Activated CD8-positive, alpha-beta memory T cell treated with anti-CD3 and anti-CD28 coated beads, Interleukin-2, amount 50 U/mL, for 48 hours (primary cell): ENCODE measurements at places on chromosomes 12 and 14.

DNA sequence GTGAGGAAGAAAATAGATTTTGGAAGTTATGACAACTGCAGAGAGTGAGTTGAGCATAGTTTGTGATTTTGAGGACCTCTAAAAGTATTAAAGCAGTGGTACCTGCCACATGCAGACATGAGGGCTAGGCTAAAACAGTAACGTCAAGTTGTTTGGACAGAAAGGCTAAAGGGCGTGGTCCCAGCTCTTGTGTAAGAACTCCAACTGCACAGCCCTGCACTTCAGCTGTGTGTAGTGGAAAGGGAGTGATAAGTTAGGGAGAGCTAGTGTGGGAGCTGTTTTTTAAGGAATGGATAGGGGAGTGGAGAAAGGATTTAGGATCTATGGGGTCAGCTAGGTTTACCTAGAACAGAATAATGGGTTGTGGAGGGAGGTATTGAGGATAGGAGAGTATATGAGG is 39.5 kb downstream of the TESPA1 start:
- DNase-seq = no peak

GRCh38 chr14:51663783-51664326 is 12.1 kb downstream of the FRMD6 start:
- no peak for DNase-seq

- DNase-seq = no peak
These were observed 3.8 kb downstream of the DHRS2 start for GRCh38 chr14:23639891-23640523.

DNA sequence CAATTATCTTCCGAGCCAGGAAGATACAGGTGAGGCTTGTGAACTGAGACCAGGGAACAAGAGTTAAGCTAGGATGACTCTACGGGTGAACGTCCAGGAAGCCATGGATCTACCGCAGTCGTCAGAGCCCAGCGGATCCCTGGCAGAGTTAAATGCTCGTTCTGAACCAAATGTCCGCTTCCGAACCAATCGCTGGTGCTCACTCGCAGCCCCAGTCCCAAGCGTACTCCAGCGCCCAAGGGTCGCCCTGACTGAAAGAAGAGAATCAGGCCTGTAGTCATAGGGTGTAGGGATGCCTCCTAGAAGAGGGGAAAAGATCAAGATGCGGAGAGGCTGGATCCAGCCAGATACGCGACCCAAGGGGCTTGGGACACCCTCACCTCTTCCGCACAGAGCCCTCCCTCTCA is 283 bp downstream of the VIPAS39 start:
- DNase-seq = no peak

- no peak for DNase-seq
These were observed 254.0 kb upstream of the STXBP6 start for GRCh38 chr14:25303934-25304333.

GRCh38 chr12:22321638-22322037 is 12.9 kb downstream of the ST8SIA1 start:
- DNase-seq = no peak

GRCh38 chr14:96264853-96265252 is 8.8 kb downstream of the BDKRB1 start:
- DNase-seq = no peak

DNA sequence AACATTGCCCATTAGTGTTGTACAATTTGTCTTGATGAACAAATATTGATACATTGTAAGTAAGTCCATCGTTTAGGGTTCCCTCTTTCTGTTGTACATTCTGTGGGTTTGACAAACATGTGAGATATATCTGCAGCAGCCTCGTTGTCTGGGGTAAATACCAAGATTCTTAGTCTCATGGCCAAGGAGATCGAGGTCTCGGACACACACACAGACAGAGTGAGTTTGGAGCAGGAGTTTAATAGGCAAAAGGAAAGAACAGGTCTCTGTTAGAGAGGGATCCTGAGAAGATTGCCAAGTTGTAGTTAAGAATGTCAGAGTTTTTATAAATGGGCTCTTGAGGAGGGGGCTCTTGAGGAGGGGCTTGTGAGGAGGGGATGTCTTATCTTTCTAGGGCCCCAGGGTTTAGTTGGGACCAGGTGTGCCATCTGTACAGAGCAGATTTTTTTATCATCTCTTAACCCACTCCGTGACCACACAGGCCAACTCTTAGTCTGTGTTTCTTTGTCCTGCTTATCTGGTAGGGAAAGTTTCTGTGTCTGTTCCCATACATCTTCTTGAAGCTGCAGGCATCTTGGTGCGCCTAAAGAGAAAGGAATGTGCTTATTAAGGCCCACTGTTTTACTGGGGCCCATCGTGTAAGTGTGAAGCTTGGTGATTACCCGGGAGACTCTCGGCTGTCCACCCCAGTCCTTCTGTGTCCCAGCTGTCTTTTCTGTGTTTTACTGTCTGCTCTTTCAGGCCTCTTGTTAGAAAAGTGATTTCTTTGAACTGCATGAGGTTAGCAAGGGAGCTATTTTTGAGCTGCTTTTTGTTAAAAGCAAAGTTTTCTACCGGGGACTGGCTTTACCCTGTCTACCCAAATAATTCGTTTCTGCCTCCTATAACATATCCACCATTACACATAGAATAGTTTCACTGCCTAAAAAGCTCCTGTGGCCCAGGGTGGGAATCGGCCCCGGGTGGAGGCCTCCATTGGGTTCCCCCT is 22.4 kb upstream of the CLEC2D start:
- DNase-seq = no peak

DNA sequence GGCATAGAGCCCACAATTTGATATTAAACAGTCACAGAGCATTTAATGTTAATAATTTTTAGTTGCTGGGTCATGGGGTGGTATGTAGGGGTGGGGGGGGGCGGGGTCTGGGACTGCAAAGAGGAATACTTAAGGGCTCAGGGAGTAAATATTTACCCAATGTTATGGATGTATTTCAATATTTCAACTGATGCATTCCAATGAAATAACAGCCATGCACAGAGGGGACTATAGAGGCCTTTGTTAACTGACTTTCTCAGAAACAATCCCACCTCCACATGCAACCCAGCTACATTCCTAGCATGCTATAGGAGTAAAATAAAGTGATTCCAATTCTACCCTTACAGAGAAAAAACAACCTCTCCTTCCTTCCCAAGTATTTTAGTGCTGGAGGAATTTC is 7.9 kb upstream of the BBS10 start:
- DNase-seq = no peak

DNA sequence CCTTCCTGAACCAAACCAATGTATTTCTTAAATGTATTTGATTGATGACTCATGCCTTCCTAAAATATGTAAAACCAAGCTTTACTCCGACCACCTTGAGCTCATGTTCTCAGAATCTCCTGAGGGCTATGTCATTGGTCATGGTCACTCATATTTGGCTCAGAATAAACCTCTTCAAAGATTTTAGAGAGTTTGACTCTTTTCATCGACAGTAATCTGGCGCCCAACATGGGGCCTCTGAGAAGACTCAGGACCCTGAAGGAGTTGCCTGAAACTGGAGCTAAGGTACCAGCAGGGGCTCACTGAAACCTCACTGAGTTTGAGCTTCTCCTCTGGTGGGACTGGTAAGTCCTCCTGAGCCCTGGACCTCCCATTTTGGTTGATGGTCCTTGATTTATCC is 17.2 kb upstream of the PSMC1 start:
- no peak for DNase-seq

DNA sequence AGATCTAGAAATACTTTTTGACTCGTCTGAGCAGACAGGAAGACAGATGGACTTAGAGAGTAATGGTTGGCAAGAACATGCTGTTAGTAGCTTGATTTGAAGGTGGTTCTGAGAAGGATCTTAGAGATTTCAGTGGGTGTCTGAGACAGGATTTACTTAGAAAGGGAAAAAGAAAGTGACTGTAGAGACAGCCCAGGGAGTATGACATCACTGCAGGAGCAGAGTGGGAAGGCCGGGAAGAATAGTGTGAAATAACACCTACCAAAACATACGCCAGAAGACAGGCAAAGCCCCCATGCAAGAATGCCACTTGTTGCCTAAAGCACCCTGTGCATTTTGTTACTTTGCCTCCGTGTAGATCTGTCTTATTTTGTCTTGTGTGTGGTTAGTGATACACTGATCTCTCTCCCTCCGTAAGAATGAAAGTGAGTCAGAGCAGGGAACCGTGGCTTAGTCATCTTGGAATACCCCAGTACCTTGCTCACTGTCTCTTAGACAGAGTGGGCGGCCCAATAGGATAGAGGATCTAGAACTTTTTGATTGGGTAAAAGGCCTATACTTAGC is 161.3 kb upstream of the IFNG-AS1 start:
- peak; percentile 58 for DNase-seq

- no peak for DNase-seq
These were observed 350.4 kb downstream of the TMEM121 start for GRCh38 chr14:105876829-105877228.

DNA sequence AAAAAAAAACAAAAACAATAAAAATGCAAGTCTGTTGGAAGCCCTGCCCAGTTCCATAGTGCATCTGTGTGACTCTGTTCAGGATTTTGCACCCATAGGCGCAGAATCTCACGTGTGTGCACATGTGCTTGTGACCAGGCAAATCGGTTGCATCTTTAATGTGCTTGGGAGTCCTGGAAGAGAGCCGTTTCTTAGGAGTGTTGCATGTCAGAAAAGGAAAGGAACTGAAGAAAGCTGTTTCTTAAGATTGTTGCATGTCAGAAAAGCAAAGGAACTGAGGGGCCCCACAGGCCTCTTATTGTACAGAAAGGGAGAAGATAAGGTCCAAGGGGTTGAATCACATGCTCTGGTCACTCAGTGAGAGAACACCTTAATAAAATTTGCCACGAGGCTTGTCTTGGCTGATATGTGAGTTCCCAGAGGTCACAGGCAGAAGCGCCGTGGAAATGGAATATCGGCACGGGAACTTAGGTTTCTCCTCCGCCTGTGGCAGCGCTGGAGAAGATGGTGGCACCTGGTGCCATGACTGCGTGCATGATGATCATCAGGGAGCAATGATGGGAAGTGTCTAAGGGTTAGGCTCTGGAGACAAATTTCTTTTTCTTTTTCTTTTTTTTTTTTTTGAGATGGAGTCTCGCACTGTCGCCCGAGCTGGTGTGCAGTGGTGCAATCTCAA is 90.0 kb downstream of the LRRC74A start:
- no peak for DNase-seq

- no peak for DNase-seq
These were observed 167.5 kb downstream of the BTG1 start for GRCh38 chr12:91978143-91978542.

GRCh38 chr14:67411820-67412421 is at the start of gene PLEK2:
PLEK2 (minus strand) TSS chr14:67412165; CDS start chr14:67412059, 106 bp downstream.
- peak; percentile 69 for DNase-seq

GRCh38 chr14:74913986-74914573 is 9.0 kb downstream of the RPS6KL1 start:
- no peak for DNase-seq

GRCh38 chr12:77724367-77724957 is 106.2 kb upstream of the NAV3 start:
- DNase-seq = no peak

DNA sequence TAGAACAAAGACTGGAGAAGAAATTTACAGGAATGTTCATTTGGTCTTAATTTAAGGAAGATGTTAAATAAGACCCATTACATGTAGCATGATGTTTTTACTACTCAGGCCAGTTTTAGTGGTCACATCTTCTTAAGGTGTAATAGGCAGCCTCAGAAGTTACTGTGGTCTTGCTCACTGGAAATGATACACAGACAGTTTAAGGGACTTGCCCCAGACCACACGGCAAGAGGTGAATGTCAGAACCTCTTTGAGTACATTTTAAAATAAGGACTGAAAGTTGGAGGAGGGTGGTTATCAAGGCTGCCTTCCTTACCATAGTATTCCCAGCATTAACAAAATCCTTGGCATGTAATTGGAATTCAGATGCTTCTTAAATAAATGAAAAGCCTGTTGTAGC is 37.9 kb downstream of the LRRK2 start:
- DNase-seq = no peak

DNA sequence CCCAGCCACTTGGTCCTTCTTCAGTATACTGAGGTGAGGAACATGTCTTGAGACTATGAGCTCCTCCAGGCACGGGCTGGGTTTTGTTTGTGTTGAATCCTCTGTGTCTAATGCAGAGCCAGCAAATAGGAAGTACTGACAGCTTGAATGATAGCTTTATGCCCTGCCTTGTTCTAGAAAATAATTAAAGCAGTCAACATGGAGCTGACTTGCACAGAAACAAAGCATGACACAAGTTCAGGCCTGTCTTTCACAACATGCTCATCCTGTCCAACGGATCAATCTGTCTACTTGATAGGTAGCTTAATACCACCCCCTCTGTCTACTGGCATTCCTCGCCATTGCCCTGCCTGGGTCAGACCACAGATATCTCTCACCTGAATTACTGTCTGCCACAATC is 140.9 kb downstream of the ESRRB start:
- DNase-seq = no peak

- DNase-seq = no peak
These were observed 12.0 kb upstream of the CD9 start for GRCh38 chr12:6187948-6188793.

DNA sequence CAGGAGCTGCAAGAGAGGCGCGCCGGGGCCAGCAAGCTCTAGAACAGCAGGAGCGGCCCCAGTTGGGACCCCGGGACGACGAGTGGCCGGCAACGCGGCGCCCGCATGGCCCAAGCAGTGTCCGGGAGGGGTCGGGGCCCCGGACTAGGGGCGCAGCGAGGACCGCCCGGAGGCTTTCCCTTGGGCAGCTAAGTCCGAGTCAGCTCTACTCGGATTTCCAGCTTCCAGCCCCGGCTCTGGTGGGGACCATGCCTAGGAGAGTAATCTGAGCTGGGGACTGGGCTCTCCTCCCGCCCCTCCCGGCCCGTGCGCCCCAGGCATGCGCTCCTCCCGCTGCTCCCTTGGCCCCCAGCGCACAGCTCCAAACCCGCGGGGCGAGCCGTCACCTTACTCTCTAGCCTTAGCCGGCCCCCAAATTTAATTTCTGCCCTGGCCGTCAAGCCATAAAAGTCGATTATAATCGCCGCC is 41.6 kb upstream of the CAPRIN2 start:
- DNase-seq = no peak

DNA sequence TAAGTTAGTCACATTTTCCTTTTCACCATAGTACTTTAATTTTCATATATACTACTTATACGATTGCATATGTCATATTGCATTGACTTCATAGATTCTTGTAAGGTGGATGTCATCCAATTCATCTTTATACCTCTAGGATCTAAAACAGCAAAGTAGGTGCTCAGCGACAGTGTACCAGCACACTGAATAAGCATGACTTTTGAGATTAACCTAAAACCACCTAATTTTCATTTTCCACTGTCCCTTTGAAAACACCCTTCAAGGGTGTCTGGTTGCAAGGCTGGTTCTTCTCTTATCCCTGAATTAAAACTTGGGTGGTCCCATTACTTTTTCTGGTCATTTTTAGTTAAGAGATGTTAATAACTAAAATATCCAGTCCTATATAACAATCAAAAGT is 4.4 kb downstream of the GPR19 start:
- no peak for DNase-seq

- DNase-seq = no peak
These were observed 20.7 kb upstream of the NEK9 start for GRCh38 chr14:75147423-75148071.

DNA sequence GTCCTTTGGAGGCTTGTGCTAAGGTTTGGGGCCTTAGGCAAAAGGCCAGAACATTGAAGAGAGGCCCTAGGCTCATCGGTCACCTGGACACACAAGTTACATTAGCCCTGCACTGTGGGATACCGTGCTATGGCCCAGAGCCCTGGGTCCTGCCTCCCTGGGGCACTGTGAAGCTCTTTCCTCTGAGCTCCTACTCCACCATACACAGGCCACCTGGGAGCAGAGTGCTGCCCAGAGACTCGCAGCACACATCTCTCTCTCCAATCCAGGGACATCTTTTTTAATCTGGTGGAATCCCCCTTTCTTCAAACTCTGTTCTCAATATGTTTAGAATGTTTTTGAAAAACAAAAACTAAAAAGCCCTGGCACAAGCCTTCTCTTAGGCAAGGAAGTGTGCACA is 314.2 kb upstream of the RGS6 start:
- DNase-seq = no peak
